Hematopoietic multipotent progenitor cell (in vitro differentiated cells): ENCODE measurements at places on chromosomes 16 and 17. TPM values are rescaled to one million over a fixed set of nuclear protein-coding genes. Genes with fewer than 3 reads are reported as not detected.

DNA sequence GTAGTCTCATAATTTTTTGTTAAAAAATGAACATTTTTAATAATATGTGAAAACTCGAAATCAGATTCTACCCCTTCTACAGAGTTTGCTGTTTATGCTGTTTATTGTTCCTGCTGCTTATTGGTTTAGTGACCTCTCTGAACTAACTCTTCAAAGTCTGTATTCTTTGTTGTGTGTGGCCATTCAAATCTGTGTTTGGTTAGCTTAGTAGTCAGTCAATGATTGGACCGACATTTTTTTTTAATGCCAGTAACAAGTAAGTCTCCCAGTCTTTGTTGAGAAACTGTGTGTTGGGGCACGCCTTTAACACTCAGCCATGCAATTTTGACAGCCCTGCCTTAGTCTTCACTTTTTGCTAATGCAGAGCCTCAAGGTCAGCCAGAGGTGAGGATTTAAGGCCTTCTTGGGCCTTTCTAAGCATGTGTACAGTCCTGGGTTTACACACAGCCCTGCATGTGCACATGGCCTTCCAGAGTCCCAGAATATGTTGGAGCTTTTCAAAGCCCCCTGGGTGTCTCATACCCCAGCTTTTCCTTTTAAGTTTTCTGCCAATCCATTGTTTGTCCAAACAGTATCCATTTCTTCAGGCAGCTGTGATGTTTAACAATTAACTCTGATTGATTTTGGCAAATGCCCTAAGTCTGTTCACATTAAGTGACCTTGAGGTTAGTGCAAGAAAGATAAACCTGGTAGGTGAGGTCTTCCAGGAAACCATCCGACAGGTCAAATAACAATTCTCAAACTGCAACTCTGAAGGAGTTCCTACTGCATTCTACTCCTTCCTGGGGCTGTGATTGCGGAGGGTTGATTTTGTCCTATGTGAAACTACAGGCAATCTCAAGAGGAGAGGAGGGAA is 389.3 kb downstream of the PMP22 start:
- DNase-seq: no peak

DNA sequence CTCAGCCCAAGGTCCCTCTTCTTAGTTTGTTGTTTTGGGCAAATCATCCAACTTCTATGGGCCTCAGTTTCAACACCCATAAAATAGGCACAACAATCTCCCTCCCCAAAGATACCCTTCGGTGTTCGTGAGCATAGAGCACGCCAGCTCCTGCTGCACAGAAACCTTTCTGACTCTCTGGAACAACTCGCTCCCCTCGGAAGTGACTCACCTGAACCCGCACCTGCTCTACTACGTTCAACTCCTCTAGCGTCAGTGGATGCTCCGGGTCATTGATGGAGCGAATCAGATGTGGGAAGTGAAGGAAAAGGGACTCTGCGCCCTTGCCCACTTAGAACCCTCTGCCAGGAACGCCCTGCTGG is 445 bp downstream of the CIAO2B start:
- no peak for DNase-seq

- no peak for DNase-seq
Measured at GRCh38 chr16:10647721-10648296, 46.9 kb downstream of the TEKT5 start.

The ARHGDIG gene
- total RNA-seq: 0.27 TPM

- DNase-seq: no peak
Measured at GRCh38 chr16:83238949-83239691, 568.7 kb upstream of the HSBP1 start.

The RPTOR gene
- total RNA-seq: 45.5 TPM

GRCh38 chr16:9077091-9077809 is 14.2 kb upstream of the HAPSTR1 start:
- no peak for DNase-seq

The DYNLRB2 gene
- 0.27 TPM for total RNA-seq

DNA sequence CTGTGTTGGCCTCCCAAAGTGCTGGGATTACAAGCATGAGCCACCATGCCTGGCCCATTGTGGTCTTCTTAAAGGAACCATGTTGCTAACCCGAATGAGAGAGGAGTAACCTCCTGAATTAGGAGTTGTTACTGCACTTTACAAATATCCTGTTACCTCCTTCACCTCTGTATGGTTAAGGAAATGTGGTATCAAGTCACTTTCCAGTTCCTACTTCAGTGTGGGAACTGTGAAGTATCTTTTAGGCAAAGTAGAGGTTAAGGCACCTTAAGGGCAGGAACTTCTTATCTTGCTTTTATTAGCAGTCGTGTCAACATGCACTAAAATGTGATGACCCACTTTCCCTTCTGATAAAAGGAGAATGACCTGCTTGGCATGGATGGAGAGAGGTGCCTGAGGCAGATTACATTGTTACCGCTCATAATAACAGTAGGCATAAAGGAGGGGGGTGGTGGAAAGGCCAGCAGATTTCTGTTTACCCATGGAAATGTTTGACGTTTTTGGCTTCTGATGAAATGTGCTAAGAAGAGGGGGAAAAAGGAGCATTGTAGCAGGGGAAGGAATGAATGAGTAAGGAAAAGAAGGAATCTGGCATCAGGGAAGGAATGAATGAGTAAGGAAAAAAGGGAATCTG is 28.5 kb downstream of the FTO start:
- no peak for DNase-seq

DNA sequence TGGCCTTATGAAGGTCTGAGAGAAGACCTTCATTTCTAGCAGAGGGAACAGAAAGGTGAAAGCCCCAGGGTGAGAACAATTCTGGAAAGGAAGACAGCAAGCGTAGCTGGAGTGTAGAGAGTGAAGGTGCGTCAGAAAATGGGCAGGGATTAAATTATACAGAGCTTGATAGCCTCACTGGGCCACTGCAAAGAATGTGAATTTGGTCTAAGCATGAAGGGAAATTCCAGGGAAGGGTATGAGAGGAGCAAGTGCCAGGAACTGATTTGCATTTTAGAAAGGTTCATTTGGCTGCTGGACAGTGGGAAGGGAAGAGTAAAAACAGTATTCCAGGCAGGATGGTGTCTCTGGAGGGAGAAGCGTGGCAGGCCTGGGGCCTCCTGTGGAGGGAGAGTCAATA is 274.1 kb upstream of the ASIC2 start:
- no peak for DNase-seq

The SEPTIN1 gene
- total RNA-seq: 38.2 TPM

GRCh38 chr17:10471858-10472257 is 2.5 kb upstream of the MYH4 start:
- no peak for DNase-seq

The CEP20 gene
- total RNA-seq: 16.7 TPM

The OR1A2 gene
- not detected for total RNA-seq

DNA sequence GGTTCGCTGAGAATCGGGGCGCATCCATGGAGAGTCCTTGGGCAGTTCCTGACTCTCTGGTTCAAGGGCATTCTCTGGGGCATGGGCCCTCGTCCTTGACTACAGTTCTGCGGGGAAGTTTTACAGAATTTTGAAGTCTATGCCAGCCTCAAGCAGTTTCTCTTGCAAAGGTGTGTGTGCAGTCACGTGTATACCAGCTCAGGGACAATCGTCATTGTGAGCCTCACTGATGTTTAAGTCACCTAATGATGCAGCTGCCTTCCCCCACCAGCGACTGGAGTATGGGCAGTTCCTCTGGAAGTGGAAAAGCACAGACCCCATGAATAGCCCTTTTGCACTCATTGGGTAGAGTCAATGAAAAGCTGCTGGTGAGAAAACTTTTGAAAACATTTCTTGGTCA is 1.3 kb downstream of the PLCG2 start:
- DNase-seq: no peak

The CTRL gene
- 2.2 TPM for total RNA-seq

GRCh38 chr17:47957591-47958490 is at the start of gene PRR15L:
PRR15L (minus strand) TSS chr17:47957883; CDS start chr17:47953234, 4,649 bp downstream.
- DNase-seq: no peak

The SMIM5 gene
- total RNA-seq: 3.0 TPM

DNA sequence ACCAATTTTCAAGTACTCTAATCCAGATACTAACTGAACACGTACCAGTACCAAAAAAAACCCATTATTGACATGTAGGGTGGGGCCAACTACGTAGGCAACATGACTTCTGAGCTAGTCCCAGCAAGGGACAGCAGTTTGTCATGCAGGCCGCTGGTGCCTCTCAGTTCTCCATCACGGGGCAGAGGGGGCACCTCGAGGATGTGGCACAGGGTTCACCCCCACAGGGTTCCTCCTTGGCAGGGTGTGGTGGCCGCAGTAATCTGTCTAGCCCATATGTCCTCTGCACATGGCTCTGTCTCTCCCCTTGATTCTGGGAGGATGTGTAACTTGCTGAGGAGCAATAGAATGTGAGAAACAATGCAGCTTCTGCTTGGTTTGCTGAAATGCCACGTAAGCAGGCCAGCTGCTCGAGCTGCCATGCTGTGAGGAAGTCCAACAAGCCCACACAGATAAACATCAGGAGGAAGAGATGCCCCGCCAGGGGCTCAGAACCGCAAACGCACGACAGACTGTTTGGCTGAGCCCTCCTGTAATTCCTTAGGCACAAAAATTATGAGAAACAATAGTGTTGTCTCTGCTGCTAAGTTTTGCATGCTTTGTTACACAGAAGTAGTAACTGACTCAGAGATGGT is 62.4 kb downstream of the NT5M start:
- DNase-seq: no peak

GRCh38 chr16:76277460-76278030 is 344 bp downstream of the CNTNAP4 start:
- DNase-seq: no peak

DNA sequence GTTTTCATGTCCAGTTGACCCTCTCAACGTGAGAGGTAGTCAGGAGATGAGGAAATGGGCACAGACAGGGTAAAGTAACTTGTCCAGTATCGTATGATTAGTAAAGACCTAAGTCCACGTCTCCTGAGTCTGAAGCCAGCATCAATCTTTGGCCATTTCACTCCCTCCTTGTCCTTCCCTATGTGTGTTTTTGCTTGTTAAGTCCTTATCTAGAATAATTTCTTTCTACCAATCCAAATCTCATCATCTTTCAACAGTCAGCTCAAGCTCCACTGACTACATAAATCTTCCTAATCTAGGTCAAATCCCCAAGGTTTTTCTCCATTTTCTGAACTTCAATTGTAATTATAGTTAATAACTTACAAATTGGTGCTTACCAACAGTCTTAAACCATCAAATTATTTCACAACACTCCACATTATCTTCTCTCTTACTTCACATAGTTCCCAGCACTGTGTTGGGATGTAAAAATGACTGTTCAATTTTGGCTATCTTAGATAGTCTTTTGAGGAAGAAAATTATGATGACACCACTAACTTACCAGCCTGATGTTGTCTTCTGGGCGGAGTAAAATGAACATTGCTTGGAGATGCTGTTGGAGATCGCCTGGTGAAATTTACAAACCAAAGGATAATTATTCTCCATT is 72.3 kb upstream of the CORO6 start:
- no peak for DNase-seq

GRCh38 chr16:53415504-53415903 is 18.8 kb upstream of the RBL2 start:
- DNase-seq: no peak

GRCh38 chr16:28475221-28475620 is 3.1 kb upstream of the NPIPB7 start:
- DNase-seq: no peak

DNA sequence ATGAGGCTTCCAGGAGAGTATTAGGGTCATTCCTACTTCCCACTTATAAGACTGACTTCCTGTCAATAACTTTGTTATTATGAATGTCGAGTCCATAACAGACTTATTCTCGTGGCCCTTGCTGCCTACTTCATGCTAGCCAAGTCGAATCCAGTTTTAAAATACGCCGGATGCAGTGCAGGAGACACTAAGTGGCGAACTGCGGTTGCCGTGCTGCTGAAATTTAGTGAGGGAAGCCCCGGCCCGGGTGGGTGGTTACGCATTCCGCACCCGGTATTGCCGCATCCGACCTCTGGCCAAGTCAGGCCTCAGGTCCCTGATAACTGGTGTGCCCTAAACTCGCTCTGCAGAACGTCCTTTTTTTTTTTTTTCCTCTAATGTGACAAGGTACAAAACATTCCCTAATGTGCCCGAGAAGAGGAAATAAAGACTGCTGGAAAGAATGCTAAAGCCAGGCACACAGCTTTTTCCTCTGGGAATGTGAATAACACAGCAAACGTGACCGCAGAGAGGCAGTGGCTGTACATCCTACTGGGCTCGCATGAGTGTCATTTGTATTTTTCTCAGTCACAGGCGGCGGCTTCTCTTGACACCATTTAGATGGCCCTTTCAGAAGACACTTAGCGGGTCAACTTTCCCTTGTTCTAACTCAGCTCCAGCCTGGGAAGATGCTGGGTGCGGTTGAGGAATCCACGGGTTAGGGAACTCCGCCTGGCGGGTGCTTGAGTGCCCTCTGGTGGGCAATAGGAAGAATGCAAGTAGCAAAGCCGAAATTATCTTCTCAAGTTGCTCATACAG is 7.1 kb upstream of the AKTIP start:
- DNase-seq: peak; percentile 58

DNA sequence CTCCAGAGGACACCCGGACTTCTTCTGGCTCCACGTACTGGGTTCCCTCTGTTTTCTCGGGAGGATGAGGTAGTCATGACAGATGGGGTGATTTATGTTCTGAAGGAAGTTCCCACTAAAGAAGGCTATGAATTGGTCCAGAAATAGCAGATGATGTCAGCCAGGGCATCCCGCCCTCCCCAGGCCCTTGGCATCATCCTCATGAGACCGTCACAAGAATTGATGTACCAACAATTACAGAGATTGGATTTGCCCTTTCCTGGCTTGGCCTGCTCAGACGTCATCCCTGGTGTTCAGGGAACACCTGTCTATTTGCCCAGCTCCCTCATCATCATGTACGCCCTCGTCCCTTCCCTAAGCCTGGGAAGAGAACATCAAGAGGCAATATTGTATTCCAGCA is 102.8 kb upstream of the CCL1 start:
- no peak for DNase-seq

GRCh38 chr16:53266156-53266555 is 168.1 kb upstream of the RBL2 start:
- no peak for DNase-seq

- no peak for DNase-seq
Measured at GRCh38 chr16:84883301-84883700, 63.5 kb downstream of the CRISPLD2 start.

GRCh38 chr16:20849589-20850390 is 43.5 kb downstream of the REXO5 start:
- DNase-seq: peak; percentile 43

DNA sequence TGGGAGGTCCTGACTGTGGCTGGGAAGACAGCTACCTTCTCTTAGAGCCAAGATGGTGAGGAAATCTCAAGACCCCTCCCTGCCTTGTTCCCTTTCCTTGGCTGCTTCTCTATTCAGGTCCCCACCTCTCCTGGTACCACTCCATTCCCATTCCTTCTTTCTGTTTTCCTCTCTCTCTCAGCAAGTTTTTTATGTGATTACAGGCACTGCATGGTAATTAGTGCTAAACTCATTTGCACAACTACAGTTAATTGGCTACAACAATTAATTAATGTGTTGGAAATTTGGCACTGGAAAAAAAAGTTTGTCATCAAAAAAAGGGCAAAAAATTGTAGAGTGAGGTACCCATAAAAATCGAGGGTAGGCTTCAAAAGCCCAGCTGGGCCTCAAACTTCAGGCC is 45.3 kb downstream of the NEUROD2 start:
- no peak for DNase-seq

- no peak for DNase-seq
Measured at GRCh38 chr17:80720610-80721577, 176.3 kb downstream of the RPTOR start.

GRCh38 chr16:80066805-80067580 is 466.5 kb upstream of the MAF start:
- DNase-seq: no peak
